SHP77 (cell line): ENCODE measurements at places on chromosomes 12 and 14.
A peak's percentile ranks its signal among the peaks of the same experiment; 100 is the strongest.

DNA sequence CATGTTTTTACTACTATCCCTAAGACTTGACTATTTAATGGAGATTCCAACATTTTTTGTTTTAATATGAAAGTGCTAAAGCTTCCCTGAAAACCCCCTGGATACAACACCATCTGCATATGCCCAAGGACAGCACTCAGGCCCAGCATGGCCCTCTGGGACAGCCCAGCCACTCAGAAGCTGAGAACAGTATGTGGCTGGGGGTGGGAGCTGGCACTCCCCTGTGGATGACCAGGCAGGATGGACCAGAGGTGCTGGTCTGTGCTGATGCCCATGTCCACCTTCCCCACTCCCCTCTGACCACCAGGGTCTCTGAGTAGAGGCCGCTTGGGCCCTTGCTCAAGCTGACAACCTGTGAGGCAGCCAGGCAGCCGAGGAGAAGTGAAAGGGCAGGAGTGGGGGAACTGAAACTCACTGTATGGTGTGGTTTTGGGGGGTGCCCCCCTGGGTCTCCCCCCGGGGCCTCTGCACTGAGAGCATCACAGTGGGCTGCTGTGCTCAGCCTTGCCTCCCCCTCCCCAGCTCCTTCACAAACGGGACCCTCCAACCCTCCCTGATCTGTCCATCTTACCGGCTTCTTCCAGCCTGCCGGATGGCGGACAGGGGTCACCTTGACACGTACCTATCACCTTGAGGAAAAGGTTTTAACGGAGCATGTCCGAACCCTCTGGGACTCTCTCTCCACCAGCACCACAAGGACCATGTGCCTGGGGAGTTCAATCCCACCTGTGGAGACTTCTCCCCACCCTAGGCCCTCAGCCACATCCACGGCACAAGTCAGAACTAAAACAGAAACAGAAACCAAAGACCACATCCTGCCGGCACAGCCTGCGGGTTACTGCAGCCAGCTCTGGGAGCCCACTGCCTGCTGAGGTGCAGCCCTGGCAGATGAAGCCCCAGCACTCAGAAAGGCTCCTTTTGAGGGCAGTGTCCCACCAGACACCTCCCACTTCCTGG, at the start of gene TMEM229B:
TSS of gene TMEM229B (minus strand) at position 785 of the 957 bp plus-strand sequence. CDS start 14,798 bp downstream, outside the sequence.
- no peak for DNase-seq

DNA sequence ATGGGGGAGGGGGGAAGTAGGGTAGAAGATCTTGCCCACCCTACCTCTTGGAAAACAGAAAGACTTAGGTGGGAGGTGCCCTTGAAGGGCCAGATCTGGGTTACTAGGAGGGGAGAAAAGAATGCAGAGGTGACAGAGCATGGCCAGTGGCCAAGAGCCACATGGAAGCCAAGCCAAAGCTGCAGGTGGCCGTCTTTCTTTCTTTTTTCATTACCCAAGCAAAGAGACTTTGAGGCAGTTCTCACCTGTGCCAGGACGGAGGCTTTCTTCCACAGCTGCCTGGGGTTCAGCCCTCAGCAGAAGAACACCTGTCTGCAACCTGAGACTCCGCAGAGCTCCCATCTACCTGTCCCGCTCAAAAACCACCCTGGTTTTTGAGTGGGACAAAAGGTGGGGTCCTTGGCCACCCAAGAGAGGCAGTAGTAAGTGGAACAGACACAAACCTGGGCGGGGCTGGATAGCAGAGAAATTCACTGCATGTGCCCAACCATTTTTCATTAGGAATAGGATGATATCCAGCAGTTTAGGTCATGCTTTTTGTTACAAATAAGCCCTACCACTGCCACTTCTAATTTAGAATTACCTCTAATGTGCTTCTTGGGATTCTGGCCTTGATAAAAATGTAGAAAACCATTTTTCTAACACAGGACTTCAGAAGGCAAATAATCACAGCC, 116.5 kb downstream of the DYRK2 start:
- DNase-seq, result no peak

GRCh38 chr14:26992403-26993115, 394.7 kb upstream of the NOVA1 start:
- DNase-seq, result no peak

GRCh38 chr14:22426711-22427110, 162.3 kb downstream of the DAD1 start:
- no peak for DNase-seq

DNA sequence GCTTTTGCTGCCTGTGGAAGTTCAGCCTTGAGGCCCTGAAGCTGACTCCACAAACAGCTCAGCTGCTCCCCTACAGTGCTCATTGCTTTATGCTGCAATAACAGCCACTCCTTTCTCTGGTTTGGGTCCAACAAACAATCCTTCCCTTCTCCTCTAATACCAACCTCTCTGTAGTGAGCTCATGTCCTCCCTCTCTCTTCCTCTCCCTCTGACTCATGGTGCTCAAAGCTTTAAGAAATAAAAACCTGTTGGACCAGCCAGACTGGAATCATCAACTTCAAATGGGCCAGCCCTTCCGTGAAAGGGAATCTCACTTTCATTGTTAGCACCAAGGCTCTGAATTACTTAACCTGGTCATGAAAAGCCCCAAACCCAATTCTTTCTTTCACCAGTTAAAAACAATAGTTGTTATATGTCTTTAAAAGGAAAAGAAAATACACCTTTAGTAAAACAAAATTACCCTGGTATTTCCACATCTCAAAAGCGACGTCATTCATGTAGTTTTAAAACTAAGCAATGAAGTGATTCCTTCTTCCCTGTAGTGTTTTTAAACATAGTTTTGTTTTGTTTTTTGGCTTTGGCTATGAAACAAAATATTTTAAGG, 126.4 kb downstream of the DUSP6 start:
- DNase-seq, result no peak

GRCh38 chr12:57993030-57993429, 51.7 kb downstream of the ATP23 start:
- DNase-seq, result no peak

GRCh38 chr12:121296618-121297434, at the start of gene CAMKK2:
Gene CAMKK2, minus strand, starts transcription at chr12:121296709. Its CDS starts 22,183 bp downstream, at chr12:121274526.
- DNase-seq, result peak; percentile 84

GRCh38 chr14:21467616-21468015, 9.1 kb downstream of the RAB2B start:
- DNase-seq, result no peak

- no peak for DNase-seq
Observed at GRCh38 chr12:69468237-69469026, 1.8 kb upstream of the FRS2 start.

- peak; percentile 66 for DNase-seq
Observed at GRCh38 chr12:76158518-76159321, 74.2 kb upstream of the NAP1L1 start.

DNA sequence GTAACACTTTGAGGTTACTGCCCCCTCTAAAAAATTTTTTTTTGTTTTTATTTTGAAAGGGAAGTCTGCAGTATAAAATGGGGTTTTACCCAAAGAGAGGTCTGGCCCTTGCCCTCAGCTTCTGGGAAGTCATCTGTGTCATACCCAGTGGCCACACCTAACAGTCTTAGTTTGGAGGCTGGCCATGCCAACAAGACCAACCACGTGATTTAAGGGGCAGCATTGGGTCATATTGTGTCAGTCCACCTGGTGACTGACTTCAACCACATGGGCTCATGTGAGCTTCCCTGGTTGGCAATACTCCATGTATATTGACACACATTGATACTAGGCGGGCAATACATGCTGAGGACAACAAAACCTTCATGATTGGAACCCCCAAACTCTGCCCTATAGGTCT, 173.9 kb downstream of the GXYLT1 start:
- DNase-seq, result no peak

GRCh38 chr12:76074701-76075336, 9.7 kb downstream of the NAP1L1 start:
- DNase-seq, result no peak

DNA sequence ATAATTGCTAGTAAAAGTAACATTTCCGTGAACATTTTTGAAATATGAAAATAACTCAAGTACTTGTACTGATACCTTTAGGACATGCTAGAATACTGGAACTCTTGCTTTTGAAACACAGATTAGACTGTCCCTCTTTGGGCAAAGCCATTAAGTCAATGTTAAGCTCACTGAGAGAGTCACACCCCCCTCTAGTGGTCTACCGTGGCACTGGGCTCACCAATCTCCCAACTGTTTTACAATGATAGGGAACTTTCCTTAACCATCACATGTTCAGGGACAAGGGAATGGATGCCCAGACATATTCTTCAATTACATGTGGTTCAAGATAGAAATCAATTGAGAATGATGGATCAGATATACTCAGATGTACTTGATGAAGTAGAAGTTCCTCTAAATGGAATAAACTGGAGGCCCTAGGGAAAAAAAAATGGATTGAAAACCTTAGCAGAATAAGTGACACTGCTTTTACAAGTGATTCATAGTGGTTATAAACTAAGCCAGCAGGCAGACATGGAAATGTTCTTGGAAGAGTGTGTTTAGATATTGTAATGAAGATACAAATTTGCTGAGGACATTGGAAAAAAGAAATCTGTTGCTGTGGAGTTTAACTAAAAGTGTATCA, 17.8 kb downstream of the NANOG start:
- no peak for DNase-seq

DNA sequence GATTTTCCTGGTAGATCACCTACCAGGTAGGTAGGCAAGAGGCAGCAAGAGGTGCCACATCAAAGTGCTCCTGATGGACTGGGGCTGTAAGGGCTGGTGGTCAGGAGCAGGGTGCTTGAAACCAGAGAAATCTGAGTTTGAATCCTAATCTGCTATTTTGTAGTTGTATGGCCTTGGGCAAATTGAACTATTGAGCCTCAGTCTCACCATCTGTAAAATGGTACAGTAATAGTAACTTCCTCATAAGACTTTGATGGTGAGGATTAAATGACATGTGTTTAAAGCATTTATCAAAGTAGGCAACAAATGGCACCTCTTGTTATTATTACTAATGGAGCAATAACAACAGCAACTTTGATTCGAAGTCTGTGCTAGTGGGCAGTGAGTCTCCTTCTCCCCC, 32.0 kb downstream of the JDP2 start:
- DNase-seq, result no peak

DNA sequence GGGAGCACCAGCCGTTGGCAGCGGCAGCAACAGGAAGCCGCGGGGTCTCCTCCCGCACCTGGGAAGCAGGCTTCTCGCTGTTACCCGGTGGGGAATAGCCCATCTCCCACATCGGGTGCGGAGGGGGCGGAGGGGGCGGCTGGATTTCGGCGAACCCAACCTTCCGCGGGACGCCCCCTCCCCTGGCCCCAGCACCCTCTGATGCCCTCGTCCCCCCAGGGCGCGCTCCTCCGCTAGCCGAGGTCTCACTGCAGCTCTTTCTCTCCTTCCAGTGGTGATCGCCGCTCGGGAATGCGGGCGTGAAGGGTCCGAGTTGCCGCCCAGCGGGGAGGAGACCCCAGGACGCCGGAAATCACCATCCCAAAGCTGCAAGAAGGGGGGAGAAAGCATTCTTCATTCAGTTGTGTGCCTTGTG, 303 bp downstream of the SAMD4A start:
- DNase-seq, result no peak

GRCh38 chr14:103788086-103788485, 59.3 kb downstream of the PPP1R13B start:
- DNase-seq, result no peak

- peak; percentile 66 for DNase-seq
Observed at GRCh38 chr12:116882742-116883141, 1.5 kb upstream of the HRK start.

DNA sequence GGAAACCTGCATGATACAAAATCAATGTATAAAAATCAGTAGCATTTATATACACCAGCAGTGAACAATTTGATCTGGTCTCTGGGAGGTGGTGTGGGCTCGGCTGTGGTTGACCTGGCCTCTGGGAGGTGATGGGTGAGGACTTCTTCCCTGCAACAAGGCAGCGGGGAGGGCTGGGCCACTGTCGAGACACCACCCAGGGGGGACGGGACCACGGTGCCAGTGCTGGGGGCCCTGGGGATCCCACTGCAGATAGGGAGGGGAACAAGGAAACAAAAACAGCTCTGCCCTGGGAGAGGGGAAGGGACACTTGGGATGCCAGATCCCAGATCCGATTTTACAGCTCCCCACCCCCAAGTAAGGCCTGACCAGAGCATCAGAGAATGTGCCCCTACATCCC, 189.6 kb upstream of the SFSWAP start:
- DNase-seq, result no peak

- no peak for DNase-seq
Observed at GRCh38 chr12:118052324-118053070, 8.5 kb downstream of the WSB2 start.

DNA sequence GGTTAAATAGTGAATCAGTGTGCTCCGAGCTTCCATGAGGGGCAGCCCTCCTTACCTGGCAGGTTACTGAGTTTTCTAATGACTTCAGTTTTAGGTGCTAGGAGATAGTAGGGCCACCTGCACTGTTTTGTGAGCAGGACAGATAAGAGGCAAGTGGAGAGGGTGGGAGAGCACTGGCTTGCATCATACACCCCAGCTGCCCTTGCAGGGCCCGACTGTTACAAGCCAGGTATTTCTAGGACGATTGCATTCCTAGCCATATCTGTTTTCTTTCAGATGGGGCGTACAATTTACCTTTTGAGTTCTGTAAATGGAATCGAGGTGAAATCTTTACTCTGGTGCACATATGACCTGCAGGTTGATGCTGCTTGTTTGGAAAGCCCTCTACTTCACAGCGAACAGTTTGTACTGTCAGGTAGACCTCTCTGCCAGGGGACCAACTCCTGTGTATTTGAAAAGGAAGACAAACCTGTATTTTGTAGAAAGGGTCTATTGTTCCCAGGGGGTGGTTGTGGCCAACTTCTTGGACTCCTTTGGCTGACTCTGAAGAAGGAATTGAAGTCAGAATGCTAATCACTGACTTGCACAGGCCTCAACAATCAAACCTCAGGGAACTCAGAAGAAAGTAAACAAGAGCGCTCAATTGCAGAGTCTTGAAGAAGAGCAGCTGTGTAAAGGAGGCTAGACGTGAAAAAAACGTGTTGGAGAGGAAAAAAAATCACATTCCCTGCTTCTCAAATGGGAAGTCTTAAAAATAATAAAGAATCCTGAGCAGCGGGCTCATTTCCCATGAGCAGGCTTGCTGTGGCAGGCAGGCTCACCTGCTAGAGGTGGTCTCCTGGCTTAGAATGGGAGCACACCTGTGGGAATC, 57.3 kb downstream of the ETV6 start:
- DNase-seq, result no peak

- no peak for DNase-seq
Observed at GRCh38 chr14:90510159-90510558, 113.3 kb downstream of the CALM1 start.
